ENCODE measurements at places on chromosomes 12 and 14.
A peak's percentile ranks its signal among the peaks of the same experiment; 100 is the strongest.

DNA sequence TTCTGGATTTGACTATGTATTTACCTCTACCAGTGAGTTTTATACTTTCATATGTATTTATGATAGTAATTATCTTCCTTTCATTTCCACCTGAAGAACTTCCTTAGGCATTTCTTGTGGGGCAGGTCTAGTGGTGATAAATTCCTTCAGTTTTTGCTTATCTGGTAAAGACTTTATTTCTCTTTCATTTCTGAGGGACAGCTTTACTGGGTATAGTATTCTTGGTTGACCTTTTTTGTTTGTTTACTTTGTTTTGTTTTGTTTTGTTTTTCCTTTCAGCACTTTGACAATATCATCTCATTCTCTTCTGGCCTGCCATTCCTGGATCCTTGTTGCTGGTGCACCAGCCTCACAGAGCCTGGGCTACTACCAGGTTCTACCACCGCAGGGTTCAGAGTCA lies 53.9 kb upstream of the NFKBIA start:
- DNase-seq = no peak

GRCh38 chr12:52221912-52222457 lies 11.1 kb upstream of the KRT7 start:
- no peak for DNase-seq

DNA sequence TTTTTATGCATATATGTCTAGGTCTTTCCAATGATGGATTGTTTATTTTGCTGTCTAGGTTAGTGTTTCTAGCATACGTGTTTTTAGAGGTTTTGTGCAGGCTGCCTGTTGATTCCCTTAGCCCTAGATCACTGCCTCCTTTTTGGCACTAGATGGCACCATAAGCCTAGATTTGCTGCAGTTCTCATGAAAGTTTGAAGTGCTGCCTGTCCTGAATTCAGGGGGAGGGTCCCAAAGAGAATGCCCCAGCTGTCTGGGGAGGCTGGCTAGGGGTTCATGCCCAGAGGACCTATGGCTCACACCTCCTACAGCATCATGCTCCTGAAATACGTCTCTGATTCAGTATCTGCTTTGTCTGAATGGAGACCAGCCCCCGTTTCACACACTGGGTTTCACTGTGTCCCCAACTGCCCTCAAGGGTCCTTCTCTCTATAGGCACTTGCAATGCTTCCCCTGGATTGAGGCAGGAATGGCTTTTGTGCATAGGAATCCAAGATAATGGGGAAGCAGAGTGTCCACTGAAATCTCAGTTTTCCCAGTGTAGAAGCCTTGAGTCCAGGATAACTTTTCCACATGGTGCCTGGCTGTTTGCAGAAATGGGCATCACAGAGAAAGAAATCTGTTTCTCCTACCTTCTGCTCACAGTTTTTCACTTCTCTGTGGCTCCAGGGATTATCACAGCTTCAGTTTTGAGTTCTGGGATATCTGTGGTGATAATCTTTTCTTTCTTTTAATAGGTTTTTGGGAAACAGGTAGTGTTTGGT lies 14.2 kb upstream of the TXNRD1 start:
- DNase-seq = peak; percentile 75

DNA sequence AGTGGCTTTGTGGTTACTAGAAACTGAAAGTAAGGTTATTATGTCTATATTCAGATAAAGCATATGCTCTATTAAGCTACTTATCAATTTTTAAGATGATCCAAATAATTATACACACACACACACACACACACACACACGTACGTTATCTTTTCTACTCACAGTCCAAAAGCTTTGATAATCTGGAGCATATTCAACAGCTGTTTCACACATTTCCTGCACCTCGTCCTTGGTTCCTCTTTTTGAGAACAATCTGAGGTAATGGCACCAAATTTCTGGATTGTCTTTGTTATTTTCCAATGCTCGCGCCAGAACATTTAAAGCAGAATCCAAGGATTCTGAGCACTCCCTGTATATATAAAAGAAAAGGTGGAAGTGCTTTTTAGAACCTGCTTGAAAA lies 37.5 kb downstream of the ZFC3H1 start:
- DNase-seq = no peak

DNA sequence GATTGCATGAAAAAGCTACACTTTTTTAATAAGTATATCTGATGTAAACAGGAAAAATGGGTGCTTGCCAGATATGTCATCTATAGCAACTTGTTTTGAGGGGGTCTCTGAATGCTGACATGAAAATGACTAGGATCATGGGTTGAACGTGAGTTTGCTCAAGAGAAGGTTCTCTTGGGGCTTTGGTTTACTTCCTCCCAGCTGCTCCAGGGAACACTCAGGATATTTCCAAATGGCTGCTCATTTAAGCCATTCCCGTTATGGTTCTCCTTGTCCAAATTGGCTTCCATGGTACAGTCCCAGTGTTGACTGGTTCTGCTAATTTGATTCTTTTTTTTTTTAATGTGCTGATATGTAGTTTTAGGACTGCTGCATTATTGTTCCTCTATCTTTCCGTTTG lies 118.3 kb downstream of the ETV6 start:
- no peak for DNase-seq

- no peak for DNase-seq
Observed at GRCh38 chr12:8648576-8649205, 13.9 kb downstream of the MFAP5 start.

GRCh38 chr14:102778338-102779083 lies 1.3 kb downstream of the TRAF3 start:
- no peak for DNase-seq

DNA sequence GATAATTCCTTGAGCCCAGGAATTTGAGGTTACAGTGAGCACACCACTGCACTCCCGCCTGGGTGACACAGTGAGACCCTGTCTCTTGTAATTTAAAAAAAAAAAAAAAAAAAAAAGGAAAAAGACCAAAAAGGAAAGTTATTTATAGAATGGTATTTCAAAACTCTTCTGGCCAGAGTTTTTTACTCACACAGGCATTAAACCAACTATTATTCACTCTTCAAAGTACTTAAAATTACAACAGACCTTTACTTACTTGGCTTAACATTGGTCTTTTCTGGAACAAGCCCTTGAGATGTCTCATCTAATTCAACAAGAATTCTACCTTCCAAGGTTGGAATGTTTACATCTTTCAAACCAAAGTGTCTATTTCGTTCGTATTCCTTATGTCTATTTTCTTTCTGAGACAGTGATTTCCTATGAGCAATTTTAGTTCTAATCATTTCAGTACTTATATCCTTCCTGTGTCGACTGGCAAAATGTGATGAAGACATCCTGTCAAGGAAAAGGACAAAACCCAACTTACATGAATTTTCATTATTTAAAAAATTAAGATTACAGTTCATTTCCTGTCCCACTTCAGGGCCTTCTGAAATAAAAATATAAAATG lies 2.6 kb downstream of the DLGAP5 start:
- DNase-seq = peak; percentile 14

- no peak for DNase-seq
Observed at GRCh38 chr12:87847147-87847546, 182.1 kb downstream of the C12orf50 start.

DNA sequence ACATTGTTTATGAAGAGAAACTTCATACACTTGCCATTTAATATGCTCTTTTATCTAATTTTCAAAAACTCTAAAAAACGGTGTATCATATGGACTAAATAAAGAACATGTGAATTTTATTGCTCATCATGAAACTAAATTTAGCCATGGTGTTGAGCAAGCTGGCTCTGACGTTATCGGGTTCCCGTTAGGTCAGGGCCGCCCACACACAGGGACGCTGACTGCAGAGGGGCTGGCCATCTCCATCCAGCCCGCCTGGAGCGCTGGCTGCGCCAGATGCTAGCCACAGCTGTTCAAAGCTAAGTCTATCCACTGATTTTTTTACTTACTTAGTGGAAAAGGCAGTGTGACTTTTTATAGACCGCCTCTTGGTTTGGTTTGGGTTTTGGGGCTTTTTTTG lies 36.5 kb upstream of the DYNC1H1 start:
- peak; percentile 95 for DNase-seq
